ENCODE measurements at places on chromosomes 1 and 21. TPM values are rescaled to one million over a fixed set of nuclear protein-coding genes. Genes with fewer than 3 reads are reported as not detected.

DNA sequence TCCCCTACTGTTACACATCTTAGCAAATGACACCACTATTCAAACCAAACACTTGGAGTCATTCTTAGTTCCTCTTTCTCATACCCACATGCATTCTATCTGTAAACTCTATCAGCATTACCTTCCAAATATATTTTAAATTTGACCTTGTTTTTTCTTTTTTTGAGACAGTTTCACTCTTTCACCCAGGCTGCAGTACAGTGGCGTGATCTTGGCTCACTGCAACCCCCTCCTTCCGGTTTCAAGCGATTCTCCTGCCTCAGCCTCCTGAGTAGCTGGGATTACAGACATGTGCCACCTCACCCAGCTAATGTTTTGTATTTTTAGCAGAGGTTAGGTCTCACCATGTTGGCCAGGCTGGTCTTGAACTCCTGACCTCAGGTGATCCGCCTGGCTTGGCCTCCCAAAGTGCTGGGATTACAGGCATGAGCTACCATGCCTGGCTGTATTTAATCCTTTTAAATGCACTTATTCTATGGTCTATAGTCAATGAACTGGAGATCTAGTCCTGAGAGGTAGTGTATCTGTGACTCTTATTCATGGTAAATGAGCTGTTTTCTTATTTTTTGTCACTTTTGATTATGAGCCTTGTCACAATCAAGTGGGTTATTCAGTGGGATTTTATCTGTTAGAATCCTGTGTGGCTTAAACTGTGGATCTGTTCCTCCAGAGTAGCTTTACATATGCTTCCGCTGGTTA, 73.1 kb downstream of the GATAD2B start:
- DNase-seq = no peak

The NES gene
- total RNA-seq = 14.0 TPM

DNA sequence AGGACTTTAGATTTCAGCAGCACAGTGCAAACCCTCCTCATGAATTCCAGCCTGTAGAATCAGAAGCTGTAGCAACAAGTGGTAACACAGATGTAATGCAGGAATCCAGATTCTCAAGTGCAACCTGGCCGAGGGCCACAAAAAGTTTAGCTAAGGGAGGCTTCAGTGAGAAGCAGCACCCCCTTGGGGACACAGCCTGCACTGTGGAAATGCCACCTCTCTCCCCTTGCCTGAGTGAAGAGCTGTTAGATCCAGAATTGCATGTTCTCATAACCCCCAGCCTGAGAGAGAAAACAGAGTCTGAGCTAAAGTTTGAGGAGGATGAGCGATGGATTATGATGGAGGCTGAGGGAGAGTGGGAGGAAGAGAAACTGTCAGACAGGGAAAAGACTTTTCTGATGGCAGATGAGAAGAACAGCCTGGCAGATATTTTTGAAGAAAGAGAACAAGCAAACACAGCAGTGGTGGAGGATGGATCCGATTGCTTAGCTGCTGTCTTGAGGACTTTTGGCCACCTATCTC, 80.5 kb upstream of the BMP8A start:
- DNase-seq = peak; percentile 81

GRCh38 chr1:116947092-116947860, 37.6 kb downstream of the PTGFRN start:
- DNase-seq = no peak

- no peak for DNase-seq
Observed at GRCh38 chr1:78918157-78918556, 88.4 kb downstream of the ADGRL4 start.

The PPP1R12B gene
- total RNA-seq = 116 TPM

The ATP1A4 gene
- not detected for total RNA-seq
